ENCODE measurements at places on chromosomes 1 and 21.
A peak's percentile ranks its signal among the peaks of the same experiment; 100 is the strongest.

DNA sequence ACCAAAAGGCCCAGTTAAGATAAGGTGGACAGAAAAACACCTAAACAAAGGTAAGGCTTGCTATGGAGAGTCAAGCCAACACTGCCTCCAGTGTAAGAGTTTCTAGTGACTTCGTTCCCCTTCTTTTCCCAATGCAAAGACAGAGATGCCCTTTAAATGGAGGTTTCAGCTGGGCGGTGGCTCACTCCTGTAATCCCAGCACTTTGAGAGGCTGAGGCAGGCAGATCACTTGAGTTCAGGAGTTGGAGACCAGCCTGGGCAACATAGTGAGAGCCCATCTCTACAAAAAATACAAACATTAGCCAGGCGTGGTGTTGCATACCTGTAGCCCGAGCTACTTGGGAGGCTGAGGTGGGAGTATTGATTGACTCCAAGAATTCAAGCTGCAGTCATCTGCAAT lies 24.0 kb upstream of the COL6A1 start:
- no peak for DNase-seq

GRCh38 chr1:226702318-226702956 lies 36.6 kb downstream of the ITPKB start:
- no peak for DNase-seq

DNA sequence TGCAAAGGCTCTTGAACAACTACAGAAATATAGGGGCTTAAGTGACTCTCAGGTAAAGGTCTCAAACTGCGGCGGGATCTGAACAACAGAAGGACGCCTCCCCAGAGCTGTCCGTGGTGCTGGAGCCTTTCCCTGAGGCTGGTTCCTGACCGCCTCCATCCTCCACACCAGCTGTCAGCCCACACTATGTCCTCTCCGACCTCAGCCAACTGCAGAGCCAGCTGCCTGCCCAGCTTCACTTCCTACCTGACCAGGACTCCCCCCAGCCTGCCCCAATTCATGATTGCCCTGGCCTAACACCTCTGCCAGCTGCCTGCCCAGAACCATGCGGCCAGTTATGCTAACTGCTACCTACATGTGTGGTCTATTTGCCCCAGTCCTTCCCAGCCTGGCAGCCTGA lies 63.6 kb upstream of the ZC3H12A start:
- peak; percentile 42 for DNase-seq

GRCh38 chr21:28590676-28591075 lies 402.0 kb downstream of the LTN1 start:
- no peak for DNase-seq

- no peak for DNase-seq
Observed at GRCh38 chr1:37189111-37189510, 154.8 kb upstream of the GRIK3 start.

DNA sequence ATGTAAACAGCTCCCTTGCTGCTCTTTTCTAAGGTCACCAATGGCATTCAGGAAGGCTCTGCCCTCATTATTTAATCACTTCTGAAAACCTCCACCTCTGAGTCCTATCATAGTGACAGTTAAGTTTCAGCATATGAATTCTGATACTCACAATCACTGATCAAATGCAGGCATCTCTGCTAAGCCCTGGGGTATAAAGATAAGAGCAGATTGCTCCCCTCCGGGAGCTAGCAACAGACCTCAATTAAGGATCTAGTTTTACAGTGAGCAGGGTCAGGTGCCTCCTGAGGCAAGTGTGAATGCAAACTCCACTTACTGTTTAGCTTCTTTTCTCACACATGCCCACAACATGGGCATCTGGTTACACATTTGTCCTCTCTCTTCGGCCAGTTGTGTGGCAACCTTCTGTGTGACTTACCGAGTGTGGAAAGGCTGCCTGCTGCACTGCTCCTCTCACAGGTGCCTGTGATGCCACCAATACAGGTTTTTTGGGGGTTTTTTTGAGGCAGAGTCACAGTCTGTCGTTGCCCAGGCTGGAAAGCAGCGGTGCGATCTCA lies 15.0 kb downstream of the IL10RB start:
- no peak for DNase-seq

DNA sequence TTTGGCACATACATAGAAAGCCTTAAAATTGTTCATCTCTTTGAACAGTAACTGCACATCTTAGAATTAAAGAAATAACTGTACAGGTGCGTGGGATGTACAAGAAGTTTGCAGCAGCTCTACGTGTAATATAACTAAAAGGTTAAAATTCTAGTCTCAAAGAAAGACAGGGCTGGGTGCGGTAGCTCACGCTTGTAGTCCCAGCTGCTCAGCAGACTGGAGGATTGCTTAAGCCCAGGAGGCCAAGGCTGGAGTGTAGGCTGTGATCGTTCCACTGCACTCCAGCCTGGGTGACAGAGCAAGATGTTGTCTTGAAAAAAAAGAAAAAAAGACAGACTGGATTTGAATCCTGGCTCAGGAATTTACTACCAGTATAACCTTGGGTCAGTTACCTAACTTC lies 13.4 kb downstream of the PARP1 start:
- no peak for DNase-seq

DNA sequence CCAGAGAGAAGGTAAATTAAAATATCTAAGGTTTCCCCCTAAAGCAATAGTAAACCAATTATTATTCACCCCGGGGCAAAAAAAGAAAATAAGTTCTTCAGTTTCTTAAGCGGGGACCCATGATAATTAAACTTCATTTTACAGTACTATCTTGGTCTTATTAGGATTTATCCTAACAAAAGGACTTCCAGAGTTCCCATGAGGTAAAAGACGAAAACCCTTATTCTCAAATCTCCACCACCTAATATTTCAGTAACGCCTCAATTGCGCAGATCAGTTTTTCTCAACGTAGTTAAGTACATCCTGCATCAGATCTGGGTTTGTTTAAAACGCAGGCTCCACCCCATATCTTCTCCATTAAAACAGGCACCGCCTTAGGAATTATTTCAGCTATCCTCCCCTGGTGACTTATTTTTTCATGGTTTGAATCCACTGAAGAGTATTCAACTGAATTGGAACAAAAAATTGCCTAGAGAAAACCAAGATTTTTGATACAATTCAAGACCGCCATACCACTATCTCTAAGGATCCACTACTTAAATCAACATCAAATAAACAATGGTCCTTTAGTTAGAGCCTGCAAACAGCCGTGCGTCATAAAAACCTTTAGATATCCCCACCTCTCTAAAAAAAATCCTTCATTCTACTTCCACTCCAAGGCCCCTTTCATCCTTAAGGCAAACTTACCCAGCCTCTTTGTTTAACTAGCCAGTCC lies 1.7 kb downstream of the MCL1 start:
- no peak for DNase-seq

- DNase-seq: no peak
Observed at GRCh38 chr1:228309326-228310067, 97.1 kb downstream of the TRIM11 start.

GRCh38 chr1:149972547-149972946 lies 35.9 kb upstream of the MTMR11 start:
- no peak for DNase-seq

All from left hindlimb (tissue), 1 donor.